ENCODE measurements at places on chromosomes 6 and 20.

DNA sequence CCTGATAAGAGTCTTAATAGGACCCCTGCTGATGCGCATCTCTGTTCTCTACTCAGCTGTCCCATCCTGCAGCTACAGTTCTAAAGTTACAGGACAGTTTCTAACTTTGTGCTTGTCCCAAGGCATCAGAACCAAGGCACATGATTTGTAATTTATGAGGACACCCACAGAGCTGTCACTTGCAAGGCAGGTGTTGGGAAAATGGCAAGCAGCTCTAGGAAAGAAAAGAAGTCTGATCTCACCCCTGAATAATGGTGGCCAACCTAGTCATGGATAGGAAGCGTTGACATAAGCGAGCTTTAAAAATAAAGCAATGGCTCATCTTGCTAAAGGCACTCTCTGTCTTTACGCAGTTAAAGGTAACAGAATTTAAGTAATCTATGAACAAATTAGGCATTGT is 127.6 kb upstream of the VGLL2 start:
- DNase-seq: no peak
- H3K27me3 ChIP-seq: no peaks in the 10 kb centered on the region
- no peaks in the 10 kb centered on the region for H3K4me1 ChIP-seq
- H3K36me3 ChIP-seq: no peaks in the 10 kb centered on the region
- H3K4me3 ChIP-seq: no peak overlapping the region

DNA sequence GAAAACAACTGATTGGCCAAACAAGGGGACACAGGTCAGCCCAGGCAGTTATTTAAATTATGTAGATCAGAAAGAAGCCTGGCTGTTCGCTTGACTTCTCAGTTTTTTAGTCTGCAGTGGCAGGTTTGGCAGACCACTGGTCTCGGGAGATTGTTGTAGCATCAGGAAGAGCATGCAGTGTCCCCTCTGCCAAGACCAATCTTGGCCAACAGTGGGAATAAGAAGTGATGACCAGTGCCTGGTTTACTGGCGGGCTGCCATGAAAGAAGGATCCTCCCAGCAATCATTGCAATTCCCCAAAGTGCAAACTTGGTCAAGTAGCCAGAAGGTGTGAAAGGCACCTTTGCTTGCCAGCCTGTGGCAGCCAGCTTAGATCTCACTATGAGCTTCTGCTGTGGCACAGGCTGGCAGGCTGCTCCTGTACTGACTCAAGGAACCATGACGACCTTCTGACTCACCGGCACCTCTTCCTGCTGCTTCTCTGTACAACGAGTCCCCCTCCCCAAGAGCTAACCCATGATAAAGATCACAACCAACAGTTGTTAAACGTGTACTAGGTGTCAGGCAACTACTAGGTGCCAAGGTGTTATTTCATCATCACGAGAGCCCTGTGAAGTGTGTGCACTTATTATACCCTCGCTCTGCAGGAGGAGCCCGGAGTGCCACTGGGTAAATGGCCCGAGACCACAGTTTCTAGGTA is 76.8 kb upstream of the DUSP22 start:
- no peaks in the 10 kb centered on the region for H3K36me3 ChIP-seq
- peaks cover 7% of the 10 kb centered on the region for H3K4me1 ChIP-seq
- H3K27me3 ChIP-seq: peaks cover 18% of the 10 kb centered on the region

- H3K4me1 ChIP-seq: peaks cover 16% of the 10 kb centered on the region
- DNase-seq: no peak
- H3K4me3 ChIP-seq: no peak overlapping the region
Measured at GRCh38 chr6:82370788-82371187, 7.2 kb downstream of the TPBG start.

- no peak within 1 kb of the TSS for H3K27ac ChIP-seq
- DNase-seq: peak; percentile 34
- H3K27me3 ChIP-seq: peaks cover 32% of the 10 kb centered on the region
- H3K36me3 ChIP-seq: no peaks in the 10 kb centered on the region
Measured at GRCh38 chr6:34465531-34466241, at the start of gene PACSIN1. Gene PACSIN1 (plus strand): TSS chr6:34466076. CDS start chr6:34526306, 60,230 bp downstream.

- peaks cover 9% of the 10 kb centered on the region for H3K27me3 ChIP-seq
- no peaks in the 10 kb centered on the region for H3K4me1 ChIP-seq
- DNase-seq: no peak
Measured at GRCh38 chr20:1199212-1199873, 3.9 kb upstream of the C20orf202 start.

GRCh38 chr20:13639150-13639497 is 392 bp upstream of the TASP1 start:
- peaks cover 13% of the 10 kb centered on the region for H3K27me3 ChIP-seq
- peak overlapping the region; percentile 91 for H3K4me3 ChIP-seq
- DNase-seq: no peak

DNA sequence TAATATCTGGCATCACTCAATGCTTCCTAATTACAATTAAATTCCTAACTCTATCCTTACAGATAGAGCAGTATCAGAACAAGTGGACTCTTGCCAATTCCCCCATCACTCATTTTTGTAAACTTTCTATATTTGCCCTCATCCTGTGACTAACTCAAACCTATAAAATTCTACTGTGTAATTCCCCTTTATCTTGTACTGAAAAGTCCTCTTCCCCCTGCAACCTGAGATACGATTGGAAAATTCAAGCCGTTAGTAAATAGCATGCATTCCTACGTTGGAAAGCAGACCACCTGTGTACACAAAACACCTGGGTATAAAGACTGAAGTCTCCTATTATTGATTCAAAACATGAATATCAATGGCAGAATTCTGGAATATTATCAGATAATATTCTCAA is 70.4 kb upstream of the KCNQ5 start:
- H3K4me3 ChIP-seq: no peak overlapping the region
- peaks cover 19% of the 10 kb centered on the region for H3K4me1 ChIP-seq

DNA sequence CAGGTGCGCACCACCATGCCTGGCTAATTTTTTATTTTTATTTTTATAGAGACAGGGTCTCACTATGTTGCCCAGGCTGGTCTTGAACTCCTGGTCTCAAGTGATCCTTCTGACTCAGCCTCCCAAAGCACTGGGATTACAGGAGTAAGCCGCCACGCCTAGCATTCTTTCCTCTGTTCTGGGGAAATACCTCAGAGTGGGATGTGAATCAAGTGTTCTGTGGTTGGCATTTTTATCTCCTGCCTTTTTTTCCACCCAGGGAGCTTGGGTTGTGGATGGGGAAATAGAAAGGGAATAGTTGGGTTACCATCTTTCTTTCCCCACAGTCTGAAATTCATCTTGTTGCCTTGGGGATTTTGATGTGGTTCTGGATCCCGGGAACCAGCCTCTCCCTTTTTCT is 24.1 kb downstream of the TFAP2C start:
- no peak overlapping the region for H3K27ac ChIP-seq
- no peak overlapping the region for H3K4me3 ChIP-seq
- peaks cover 12% of the 10 kb centered on the region for H3K27me3 ChIP-seq
- H3K4me1 ChIP-seq: no peaks in the 10 kb centered on the region

DNA sequence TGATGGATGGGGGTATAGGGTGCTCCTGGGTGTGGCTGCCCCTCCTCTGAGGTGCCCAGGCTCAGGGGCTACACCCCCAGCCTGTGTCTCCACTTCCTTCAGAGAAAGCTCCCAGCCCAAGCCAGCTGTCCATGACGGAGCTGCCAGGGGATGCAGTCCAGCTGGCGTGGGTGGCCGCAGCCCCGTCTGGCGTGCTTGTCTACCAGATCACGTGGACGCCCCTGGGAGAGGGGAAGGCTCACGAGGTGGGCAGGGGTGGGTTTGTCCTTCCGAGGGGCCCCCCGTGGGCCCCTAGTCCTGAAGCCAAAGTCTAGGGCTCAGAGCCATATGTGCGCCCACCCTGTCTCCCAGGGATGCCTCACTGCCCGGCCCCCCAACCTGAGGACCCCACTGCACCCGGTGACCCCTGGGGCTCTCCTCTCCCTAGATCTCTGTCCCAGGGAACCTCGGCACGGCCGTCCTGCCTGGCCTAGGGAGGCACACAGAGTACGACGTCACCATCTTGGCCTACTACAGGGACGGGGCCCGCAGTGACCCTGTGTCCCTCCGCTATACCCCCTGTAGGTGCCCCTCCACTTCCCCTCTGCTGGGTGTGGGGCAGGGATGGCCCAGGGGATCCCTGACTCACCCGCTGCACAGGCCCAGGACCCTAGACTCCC is 19.8 kb downstream of the COL20A1 start:
- H3K27ac ChIP-seq: no peak overlapping the region
- H3K4me3 ChIP-seq: no peak overlapping the region
- no peaks in the 10 kb centered on the region for H3K36me3 ChIP-seq

GRCh38 chr20:47503685-47504084 is 2.0 kb downstream of the NCOA3 start:
- no peaks in the 10 kb centered on the region for H3K27me3 ChIP-seq
- peak overlapping the region; percentile 98 for H3K4me3 ChIP-seq
- no peaks in the 10 kb centered on the region for H3K36me3 ChIP-seq
- DNase-seq: no peak
- no peak overlapping the region for H3K27ac ChIP-seq
- H3K4me1 ChIP-seq: peaks cover 33% of the 10 kb centered on the region

DNA sequence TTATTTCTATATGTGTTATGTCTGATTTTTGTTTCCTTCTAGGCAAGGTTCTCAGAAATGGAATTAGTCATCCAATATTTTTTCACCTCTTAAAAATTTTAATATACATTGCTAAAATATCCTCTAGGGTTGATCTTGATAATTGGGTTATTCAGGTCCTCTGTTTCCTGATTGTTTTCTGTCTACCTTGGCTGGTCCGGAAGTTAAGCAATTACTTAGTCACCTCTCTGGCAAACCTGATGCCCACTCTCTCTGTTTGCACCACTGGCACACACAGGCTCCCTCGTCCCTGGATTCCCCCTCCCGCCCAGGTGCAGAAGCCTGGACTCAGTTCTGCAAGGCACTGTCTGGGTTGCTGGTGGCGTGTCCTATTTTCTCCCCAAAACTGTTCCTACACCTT is 27.7 kb downstream of the CST9L start:
- H3K27ac ChIP-seq: no peak overlapping the region
- H3K4me1 ChIP-seq: no peaks in the 10 kb centered on the region
- H3K27me3 ChIP-seq: peaks cover 3% of the 10 kb centered on the region
- no peaks in the 10 kb centered on the region for H3K36me3 ChIP-seq
- DNase-seq: no peak

GRCh38 chr6:5851261-5851757 is 155.4 kb downstream of the NRN1 start:
- H3K36me3 ChIP-seq: no peaks in the 10 kb centered on the region
- H3K4me3 ChIP-seq: peak overlapping the region; percentile 73
- H3K4me1 ChIP-seq: peaks cover 2% of the 10 kb centered on the region
- DNase-seq: peak; percentile 59
- H3K27ac ChIP-seq: peak overlapping the region; percentile 88

DNA sequence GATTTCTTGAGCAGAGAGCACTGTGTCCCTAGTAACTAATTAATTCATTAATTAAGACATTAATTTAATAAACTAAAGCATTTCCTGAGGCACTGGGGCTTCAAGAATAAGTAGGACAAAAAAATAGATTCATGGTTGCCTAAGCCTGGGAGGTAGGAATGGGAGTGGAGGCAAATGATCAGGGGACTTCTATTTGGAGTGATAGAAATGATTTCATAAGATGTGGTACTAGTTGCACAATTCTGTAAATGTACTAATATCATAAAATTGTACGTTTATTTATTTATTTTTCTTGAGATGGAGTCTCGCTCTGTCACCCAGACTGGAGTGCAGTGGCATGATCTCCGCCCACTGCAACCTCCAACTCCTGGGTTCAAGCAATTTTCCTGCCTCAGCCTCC is 287.2 kb downstream of the KHDC1L start:
- peaks cover 14% of the 10 kb centered on the region for H3K4me1 ChIP-seq
- no peak overlapping the region for H3K27ac ChIP-seq
- H3K27me3 ChIP-seq: peaks cover 6% of the 10 kb centered on the region
- no peak overlapping the region for H3K4me3 ChIP-seq
- DNase-seq: no peak

- H3K27ac ChIP-seq: peak overlapping the region; percentile 87
- H3K4me3 ChIP-seq: no peak overlapping the region
- no peaks in the 10 kb centered on the region for H3K4me1 ChIP-seq
- no peak for DNase-seq
- H3K36me3 ChIP-seq: no peaks in the 10 kb centered on the region
Measured at GRCh38 chr6:31170987-31171671, 647 bp upstream of the POU5F1 start.
